ENCODE measurements at places on chromosomes 11 and 22. TPM values are rescaled to one million over a fixed set of nuclear protein-coding genes. Genes with fewer than 3 reads are reported as not detected.

DNA sequence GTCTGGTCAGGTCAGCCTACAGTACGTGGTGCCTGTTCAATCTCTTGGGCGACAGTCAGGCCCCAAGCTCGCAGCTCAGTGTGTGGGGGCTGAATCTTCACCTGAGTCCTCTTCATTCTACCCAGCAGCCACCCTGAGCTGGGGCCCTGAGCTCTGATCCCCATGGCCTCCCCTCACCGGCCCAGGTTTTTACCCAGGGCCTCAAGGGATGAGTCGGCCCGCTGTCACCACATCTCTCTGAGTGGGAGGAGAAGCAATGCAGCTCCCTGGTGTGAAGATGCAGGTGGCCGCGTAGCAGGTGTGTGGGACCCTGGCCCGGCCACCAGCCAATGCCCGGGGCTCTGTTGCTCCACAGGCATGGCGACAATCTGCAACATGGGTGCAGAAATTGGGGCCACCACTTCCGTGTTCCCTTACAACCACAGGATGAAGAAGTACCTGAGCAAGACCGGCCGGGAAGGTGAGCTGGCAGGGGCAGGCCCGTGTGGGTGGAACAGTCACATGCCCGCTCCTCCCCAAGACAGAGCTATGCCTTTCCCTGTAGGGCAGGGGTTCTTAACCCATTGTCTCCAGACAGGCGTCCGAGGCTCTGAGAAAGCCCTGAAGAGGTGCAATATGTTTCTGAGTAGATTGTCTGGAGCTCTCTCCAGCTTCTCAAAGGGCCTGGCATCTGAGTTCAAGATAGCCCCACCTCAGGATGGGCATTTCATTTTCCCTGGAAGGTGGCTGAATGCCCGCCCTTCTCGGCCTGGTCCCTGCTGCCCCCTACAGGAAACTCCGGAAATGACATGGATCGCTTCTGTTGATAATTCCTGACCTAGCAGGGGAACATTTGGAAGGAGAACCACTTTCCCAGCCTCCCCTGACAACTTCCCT, 26.9 kb downstream of the POLR3H start:
- no peaks in the 10 kb centered on the region for H3K4me1 ChIP-seq
- no peak overlapping the region for H3K4me3 ChIP-seq
- no peak for DNase-seq
- peaks cover 34% of the 10 kb centered on the region for H3K36me3 ChIP-seq
- no peaks in the 10 kb centered on the region for H3K27me3 ChIP-seq
- H3K27ac ChIP-seq = no peak overlapping the region

GRCh38 chr11:82191695-82192094, 542.0 kb downstream of the FAM181B start:
- DNase-seq = no peak
- no peak overlapping the region for H3K4me3 ChIP-seq
- H3K4me1 ChIP-seq = no peaks in the 10 kb centered on the region

DNA sequence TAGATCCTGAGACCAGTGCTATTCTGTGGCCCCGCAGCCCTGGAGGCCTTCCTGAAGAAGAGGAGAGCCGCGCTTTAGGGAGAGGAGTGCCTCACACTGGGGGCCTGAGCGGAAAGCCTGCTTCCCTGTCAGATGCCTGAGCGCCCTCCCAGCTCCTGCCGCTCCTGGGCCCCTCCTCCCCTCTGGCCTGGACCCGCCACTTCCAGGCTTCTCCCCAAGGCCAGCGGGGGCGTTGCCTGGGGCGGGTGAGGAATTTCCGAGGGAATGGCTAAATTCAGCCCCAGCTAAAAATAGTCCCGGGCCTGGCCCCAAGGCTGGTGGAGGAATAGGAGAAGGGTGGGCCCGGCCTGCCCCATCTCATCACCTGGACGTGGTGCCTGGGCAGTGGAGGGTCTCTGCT, 15.4 kb downstream of the ARHGEF17 start:
- no peak for DNase-seq
- H3K4me1 ChIP-seq = peaks cover 6% of the 10 kb centered on the region
- H3K27ac ChIP-seq = no peak overlapping the region
- no peaks in the 10 kb centered on the region for H3K36me3 ChIP-seq
- H3K4me3 ChIP-seq = no peak overlapping the region

DNA sequence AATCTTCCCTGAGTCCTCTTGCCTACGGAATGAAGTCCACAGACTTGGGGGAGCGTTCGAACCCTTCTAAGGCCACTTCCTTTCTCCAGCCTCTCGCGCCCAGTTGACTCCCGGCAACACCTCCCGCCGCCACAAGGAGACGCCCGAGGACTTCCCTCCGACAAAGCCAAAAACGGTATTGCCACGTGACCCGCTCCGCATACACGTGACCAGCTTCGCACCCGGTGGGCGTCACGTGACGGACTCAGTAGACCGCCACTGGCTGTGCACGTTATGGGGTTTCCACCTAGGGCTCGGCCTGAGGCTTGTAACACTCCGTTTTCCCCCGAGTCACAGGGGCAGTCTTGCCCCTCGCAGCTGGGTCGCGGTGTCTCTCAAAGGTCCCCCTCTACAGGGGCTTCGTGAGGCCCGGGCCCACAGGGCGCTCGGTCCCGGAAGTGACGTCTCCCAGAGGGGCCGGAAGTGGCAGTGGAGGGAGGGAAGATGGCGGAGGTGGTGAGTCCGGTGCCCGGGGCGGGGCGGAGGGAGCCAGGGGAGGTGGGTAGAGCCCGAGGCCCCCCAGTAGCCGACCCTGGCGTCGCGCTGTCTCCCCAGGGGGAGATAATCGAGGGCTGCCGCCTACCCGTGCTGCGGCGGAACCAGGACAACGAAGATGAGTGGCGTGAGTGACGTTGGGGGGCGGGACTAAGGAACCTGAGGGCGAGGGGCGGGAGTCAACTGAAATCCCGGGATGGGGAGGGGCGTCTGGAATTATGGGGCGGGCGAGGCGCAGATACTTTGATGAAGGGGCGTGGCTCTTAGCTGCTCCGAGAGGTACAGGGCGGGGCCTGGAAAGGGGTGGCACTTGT, at the start of gene KAT5:
KAT5 (plus strand) TSS at position 468 of the 848 bp plus-strand sequence; CDS start at position 484, 16 bp downstream.
- H3K36me3 ChIP-seq = peaks cover 41% of the 10 kb centered on the region
- H3K4me3 ChIP-seq = peak within 1 kb of the TSS; percentile 89
- peak; percentile 99 for DNase-seq
- peak within 1 kb of the TSS; percentile 91 for H3K27ac ChIP-seq

GRCh38 chr11:68999093-68999747, 13.8 kb downstream of the MRGPRF start:
- no peak for DNase-seq
- no peaks in the 10 kb centered on the region for H3K4me1 ChIP-seq
- H3K27ac ChIP-seq = no peak overlapping the region
- H3K36me3 ChIP-seq = no peaks in the 10 kb centered on the region
- H3K27me3 ChIP-seq = peaks cover 2% of the 10 kb centered on the region

DNA sequence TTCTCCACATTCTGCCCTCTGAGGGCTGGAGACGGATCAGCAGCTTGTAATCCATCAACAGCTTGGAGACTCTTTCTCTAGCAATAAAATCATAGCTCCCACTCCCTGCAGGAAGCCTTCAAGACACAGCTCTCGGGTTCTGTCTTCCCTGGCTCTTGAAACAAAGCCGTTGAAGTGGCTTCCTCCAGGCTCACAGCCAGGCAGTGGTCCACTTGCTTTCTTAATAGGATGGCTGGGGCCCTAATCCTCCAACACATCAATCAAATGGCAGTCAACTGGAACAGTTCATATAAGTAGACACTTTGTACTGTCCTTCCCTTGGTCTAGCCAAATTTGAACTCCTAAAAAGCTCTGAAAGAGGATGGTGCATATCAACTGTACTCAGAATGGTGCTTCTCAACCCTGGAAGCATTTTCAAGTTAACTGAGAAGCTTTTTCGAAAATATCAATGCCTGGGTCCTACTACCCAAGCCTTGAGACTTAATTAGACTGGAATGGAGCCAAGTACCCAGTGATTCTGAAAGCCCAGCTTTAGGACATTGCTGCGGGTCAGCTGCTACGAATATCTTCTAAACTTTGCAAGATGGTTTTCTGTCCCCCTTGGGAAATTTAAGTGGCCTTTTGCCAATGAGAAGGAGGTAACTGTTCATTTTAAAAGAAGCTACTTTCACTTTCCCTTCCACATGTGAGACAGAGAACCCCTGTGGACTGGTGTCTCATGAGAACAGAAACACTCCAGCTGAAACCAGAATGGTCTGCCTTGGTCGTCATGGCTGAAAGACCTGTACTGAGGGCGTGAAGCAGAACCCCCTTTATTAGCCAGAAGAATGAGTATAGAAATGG, 74.7 kb downstream of the SC5D start:
- H3K4me3 ChIP-seq = peak overlapping the region; percentile 62
- DNase-seq = peak; percentile 10
- no peaks in the 10 kb centered on the region for H3K36me3 ChIP-seq
- H3K27me3 ChIP-seq = no peaks in the 10 kb centered on the region

- H3K27ac ChIP-seq = no peak overlapping the region
- H3K4me3 ChIP-seq = no peak overlapping the region
- H3K27me3 ChIP-seq = no peaks in the 10 kb centered on the region
- no peak for DNase-seq
- peaks cover 5% of the 10 kb centered on the region for H3K36me3 ChIP-seq
- H3K4me1 ChIP-seq = peaks cover 5% of the 10 kb centered on the region
These were observed 52.5 kb downstream of the TRIM44 start for GRCh38 chr11:35714882-35715627.

GRCh38 chr11:119091178-119091577, 6.5 kb downstream of the HMBS start:
- peaks cover 2% of the 10 kb centered on the region for H3K27me3 ChIP-seq
- no peak overlapping the region for H3K27ac ChIP-seq
- no peak overlapping the region for H3K4me3 ChIP-seq
- H3K4me1 ChIP-seq = peaks cover 47% of the 10 kb centered on the region
- H3K36me3 ChIP-seq = peaks cover 43% of the 10 kb centered on the region
- no peak for DNase-seq

GRCh38 chr11:113896156-113896879, 8.3 kb upstream of the HTR3B start:
- H3K4me1 ChIP-seq = peaks cover 3% of the 10 kb centered on the region
- no peak overlapping the region for H3K4me3 ChIP-seq
- no peaks in the 10 kb centered on the region for H3K36me3 ChIP-seq

DNA sequence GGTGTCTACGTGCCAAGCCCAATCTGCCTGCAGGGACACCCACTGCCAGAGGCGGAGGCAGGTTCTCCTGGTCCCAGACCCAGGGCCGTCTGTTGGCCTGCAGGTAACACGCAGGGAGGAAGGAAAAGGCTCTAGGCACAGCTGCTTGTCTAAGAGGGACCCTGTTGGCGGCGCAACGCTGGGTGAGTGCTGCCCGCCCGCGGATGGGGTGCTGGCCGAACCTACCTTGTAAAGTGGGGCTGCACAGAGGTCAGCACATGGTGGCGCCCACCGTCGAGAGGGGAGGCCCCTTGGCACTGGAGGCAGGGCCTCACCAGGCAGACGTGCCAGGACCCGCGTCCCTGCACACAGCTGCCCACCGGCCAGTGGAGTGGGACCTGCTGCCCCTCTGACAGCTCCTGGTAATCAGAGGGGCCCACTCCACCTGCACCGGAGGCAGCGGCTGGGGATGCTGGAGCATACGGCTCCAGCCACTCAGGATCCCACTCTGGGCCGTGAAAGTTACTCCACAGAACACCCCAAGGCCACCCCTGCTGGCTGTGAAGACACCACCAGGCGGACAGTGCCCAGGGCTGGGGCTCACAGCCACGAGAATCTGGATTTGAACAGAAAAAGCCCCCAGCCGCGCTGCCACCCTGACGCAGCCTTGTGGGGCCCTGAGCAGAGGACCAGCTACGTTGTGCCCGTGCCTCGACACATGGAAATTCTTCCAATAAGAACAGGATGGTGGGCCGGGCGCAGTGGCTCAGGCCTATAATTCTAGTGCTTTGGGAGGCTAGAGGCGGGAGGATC, 24.0 kb downstream of the TBX1 start:
- peaks cover 6% of the 10 kb centered on the region for H3K27me3 ChIP-seq
- no peak for DNase-seq
- peaks cover 4% of the 10 kb centered on the region for H3K4me1 ChIP-seq
- no peaks in the 10 kb centered on the region for H3K36me3 ChIP-seq
- H3K27ac ChIP-seq = no peak overlapping the region
- no peak overlapping the region for H3K4me3 ChIP-seq

DNA sequence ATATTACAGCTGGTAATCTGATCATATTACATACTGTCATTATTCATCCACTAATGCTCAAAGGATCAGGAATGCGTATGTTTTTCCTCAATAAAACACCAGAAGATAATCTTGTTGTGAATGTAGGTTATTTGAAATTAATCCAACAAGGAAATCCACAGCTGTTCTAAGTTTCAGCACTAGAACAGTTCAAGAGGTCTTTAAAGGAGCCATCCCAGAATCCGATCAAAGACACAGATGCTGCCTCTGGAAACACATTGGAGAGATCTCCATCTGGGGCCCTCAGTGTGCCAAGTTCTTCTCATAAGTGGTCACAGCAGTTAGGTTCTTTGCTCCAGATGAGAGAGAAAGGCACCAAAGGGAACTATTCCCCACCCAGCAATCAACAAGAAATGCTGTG, 1955.1 kb upstream of the RAG2 start:
- no peaks in the 10 kb centered on the region for H3K36me3 ChIP-seq
- no peaks in the 10 kb centered on the region for H3K4me1 ChIP-seq
- no peak overlapping the region for H3K4me3 ChIP-seq
- no peak overlapping the region for H3K27ac ChIP-seq

SHISAL1 gene
- total RNA-seq = not detected

GLYATL1 gene
- not detected for total RNA-seq

MMP27 gene
- total RNA-seq = not detected

CAT gene
- 31.8 TPM for total RNA-seq

BTG4 gene
- total RNA-seq = not detected

FAT3 gene
- total RNA-seq = 0.02 TPM

DEUP1 gene
- not detected for total RNA-seq

WNT7B gene
- total RNA-seq = not detected

USP2 gene
- total RNA-seq = 1.0 TPM

Data from activated T-helper 2 cell treated with anti-CD3 and anti-CD28 coated beads, Interferon-gamma antibody, Interleukin-2, Interleukin-4, amounts not matched to agents 10 μg/mL and 5 μg/mL and 100 μg/mL, durations not matched to agents 14 hours and 24 hours and 36 hours (primary cell).